OCI-M1 (cell line): ENCODE measurements at places on chromosomes 6 and 20.

- DNase-seq: no peak
Observed at GRCh38 chr20:10504608-10504993, 69.5 kb downstream of the SLX4IP start.

DNA sequence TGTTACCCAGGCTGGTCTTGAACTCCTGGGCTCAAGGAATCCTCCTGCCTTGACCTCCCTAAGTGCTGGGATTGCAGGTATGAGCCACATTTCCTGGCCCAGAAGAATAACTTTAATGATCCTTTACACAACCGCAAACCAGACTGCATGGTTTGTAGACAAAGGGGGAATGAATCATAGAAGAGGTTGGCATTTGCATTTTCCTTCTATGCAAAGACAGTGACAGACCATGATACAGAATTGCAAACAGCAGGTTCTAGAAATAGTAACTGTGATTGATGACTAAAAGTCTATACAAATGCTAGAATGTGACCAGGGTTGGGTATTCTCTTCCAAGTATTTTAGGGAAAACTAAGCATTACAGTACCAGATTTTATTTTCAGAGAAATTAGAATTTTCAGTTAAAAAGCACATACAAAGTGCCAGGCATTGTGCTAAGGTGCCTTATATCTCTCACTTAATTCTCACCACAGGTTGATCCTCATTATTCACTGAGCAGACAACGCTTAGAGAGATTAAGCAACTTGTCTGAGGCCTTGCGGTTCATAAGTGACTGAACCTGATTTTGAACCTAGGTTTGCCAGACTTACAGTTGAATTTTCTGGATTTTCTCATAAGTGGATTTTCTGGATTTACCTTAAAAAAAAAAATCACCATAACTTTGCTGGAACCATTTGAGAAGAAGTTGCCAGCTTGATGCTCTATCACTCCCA is 146.6 kb downstream of the ZFAND3 start:
- DNase-seq: no peak

- DNase-seq: no peak
Observed at GRCh38 chr6:108227290-108227689, 33.5 kb downstream of the SNX3 start.

- no peak for DNase-seq
Observed at GRCh38 chr6:152441902-152442301, 195.3 kb downstream of the SYNE1 start.

- DNase-seq: no peak
Observed at GRCh38 chr6:168684471-168684870, 243.5 kb downstream of the SMOC2 start.

GRCh38 chr6:7468382-7469081 is 72.9 kb upstream of the DSP start:
- peak; percentile 93 for DNase-seq
